ENCODE measurements at places on chromosomes 1 and 21.

- DNase-seq, result peak; percentile 10
These were observed 33.1 kb upstream of the DIP2A start for GRCh38 chr21:46425571-46425970.

DNA sequence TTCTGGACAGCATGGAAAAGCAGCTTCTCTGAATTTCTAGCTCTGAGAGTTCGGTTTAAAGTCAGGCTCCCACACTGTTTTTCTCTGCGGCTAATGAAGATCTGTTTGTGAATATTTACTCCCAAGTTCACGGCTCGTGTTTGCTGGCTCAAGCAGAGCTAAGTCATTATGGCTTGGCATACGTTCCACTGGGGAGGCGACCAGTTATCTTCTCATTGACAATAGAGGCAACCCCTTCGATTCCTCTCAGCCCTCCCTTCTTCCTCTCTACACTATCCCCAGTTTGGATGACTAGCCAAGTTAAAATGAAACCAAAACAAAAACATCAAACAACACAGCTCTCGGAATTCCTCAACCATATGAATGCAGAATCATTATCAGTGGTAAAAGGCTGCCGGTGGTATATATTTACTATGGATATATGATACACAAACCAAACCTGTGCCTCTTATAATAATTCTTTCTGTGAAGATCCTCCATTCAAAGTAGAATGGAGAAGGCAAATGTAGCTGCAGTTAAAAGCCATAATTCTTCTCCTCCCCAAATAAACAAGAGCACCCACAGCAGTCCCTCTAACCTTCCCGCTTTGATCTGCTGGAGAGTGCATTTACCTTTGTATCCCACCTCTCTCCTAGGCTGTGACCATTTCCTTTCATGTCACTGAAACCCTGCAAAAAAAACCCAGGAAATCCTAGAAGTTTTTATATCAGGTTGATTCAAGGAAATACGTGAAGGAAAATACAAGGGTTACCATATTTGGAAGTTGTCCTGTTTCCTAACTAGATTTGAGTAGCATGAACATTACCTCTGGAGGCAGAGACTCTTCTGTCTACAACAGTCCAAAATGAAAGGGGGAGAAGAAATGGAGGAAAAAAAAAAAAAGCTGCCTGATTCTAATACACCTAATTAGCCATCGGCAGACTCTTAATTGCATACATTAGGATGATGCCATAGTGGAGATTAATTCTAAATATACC, 108.3 kb upstream of the USH2A start:
- no peak for DNase-seq

GRCh38 chr1:115643225-115643624, 1.5 kb downstream of the VANGL1 start:
- DNase-seq, result no peak

DNA sequence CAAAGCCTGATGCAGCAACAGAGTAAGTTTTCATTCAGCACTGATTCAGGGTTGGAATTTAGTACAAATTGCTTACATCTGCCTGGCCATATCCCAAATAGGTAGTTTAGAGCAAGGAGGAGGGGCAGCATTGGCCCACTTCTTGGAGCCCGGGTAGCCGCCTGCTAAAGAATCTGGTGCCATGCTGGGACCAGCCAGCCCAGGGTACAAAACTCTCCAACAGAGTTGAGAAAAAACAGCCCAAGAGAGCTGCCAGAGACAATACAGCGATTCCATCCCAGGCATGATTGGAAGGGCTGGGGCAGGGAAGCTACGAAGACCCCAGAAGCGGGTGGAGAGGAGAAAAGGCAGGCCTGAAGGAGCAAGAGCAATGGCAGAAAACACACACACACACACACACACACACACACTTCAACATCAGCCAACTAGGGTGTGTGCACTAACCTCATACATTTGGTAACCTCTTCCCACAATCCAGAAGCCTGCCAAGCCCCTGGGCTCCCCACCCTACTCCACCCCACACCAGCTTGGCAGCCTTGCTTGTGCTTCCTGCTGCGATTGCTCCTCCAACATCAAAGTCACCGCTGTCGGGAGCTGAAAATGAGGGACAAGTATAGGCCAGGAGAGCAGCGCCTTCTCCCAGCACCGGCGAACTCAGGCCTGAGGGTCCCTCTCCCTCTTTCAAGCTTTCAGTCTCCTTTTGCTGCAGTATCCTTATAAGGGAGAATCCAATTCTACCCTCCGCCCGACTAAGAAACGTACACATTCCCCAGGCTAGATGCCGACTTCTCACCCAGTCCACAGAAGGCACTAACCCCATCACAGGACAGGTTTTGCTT, 1.2 kb downstream of the PIK3C2B start:
- no peak for DNase-seq
